Mesothelial cell of epicardium (in vitro differentiated cells): ENCODE measurements at places on chromosomes 6 and 20. TPM values are rescaled to one million over a fixed set of nuclear protein-coding genes. Genes with fewer than 3 reads are reported as not detected.

Gene ULBP1
- total RNA-seq, result 0.07 to 0.11 TPM (median 0.11 TPM) in 3 replicates

Gene GPLD1
- 4.2 to 4.8 TPM (median 4.7 TPM) in 3 replicates for total RNA-seq

Gene OR12D3
- not detected in 3 replicates for total RNA-seq

Gene CFAP206
- total RNA-seq, result 1.0 to 1.6 TPM (median 1.5 TPM) in 3 replicates

Gene WFDC5
- not detected in 3 replicates for total RNA-seq

Gene BCAS1
- total RNA-seq, result 0.18 to 0.20 TPM (median 0.20 TPM) in 3 replicates

Gene CRIP3
- total RNA-seq, result 2.2 to 3.4 TPM (median 2.9 TPM) in 3 replicates

Gene TREML1
- not detected in 3 replicates for total RNA-seq

Gene MAD2L1BP
- total RNA-seq, result 23.4 to 24.4 TPM (median 23.6 TPM) in 3 replicates
